ENCODE measurements at places on chromosomes 5 and 9. TPM values are rescaled to one million over a fixed set of nuclear protein-coding genes. Genes with fewer than 3 reads are reported as not detected.

GRCh38 chr9:137078701-137079400 is 1.5 kb downstream of the UAP1L1 start:
- no peak for DNase-seq

- no peak for DNase-seq
These were observed 769.6 kb upstream of the C9orf72 start for GRCh38 chr9:28342815-28343338.

GRCh38 chr5:6638236-6638635 is 5.0 kb downstream of the SRD5A1 start:
- no peak for DNase-seq

DNA sequence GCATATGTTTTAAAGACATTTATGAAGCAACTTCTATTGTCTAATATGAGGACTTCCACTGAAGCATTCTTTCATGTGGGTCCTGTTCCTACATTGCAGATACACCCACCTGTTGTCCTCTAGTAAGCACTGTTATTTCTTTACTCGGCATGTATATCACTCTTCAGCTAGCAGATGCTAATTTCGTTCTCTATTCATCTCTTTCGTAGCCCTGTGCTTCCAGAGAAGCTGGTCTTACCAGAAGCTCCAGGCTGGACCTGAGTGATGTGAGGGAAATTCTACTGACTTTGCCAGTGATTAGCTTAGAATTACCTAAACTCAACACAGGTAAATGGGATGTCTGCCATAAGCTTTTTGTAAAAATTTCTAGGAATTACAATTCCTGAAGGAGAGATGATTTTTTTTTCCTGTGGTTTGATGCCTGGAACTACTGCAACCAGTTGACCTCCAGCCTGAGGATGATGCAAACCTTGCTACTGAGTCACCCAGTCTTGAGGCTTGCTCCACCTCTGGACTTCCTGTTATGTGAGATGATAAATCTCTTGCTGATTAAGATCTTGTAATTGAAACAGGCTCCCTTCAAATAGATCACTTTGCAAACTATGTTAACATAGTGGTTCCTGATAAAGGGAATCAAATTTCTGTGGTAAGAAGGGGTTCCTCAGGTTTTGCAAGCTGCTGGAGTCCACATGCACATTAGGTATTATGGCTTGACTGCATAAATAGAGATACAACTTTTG is 52.2 kb upstream of the SPINK5 start:
- no peak for DNase-seq

DNA sequence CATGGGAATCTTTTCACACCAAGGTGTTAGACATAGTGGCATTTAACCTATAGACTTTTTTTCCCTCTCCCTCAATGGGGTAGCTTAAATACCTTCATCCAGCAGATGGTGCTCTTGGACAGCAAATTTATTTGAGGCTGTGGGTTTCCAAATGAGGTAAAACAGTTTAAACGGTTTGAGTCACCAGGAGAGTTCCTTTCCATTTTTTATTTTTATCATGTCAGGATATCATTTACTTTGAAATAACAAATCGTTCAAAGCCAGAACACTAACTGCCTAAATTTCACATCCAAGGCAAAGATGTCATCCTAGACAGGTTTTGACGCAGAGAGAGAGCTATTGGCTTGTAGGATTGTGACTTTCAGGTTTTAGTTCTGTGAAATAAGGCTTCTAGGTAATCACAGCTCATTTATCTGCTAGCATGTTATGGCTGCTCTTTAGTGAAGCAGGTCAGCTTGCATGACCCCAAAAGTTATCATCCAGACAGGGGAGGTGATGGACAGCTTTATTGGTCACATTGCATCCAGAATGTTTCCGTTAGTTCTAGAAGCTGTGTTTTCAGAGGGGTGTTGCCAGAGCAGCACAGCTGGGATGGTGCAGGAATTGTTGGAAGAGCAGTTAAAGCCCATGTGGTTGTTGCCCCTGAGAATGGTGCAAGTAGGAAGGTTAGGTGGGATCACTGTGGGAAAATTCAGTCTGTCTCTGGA is 69.8 kb downstream of the KDM4C start:
- no peak for DNase-seq

DNA sequence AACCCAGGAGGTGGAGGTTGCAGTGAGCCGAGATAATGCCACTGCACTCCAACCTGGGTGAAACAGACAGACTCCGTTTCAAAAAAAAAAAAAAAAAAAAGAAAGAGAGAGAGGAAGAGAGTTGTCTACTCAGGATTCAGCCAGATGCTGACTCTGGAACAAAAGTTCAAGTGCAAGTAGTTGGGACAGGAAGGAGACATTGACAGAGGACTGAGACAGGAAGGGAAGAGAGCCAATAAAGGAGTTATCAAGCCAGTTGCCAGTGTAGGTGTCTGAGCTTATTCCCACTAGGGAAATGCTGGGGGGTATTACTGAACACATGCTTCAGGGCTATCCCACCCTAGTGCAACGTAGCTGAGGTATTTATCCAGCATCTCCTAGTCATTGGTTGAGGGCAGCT is 147.7 kb upstream of the SLC1A3 start:
- DNase-seq, result no peak

- DNase-seq, result no peak
These were observed 307.1 kb downstream of the TLE1 start for GRCh38 chr9:81382281-81382680.

DNA sequence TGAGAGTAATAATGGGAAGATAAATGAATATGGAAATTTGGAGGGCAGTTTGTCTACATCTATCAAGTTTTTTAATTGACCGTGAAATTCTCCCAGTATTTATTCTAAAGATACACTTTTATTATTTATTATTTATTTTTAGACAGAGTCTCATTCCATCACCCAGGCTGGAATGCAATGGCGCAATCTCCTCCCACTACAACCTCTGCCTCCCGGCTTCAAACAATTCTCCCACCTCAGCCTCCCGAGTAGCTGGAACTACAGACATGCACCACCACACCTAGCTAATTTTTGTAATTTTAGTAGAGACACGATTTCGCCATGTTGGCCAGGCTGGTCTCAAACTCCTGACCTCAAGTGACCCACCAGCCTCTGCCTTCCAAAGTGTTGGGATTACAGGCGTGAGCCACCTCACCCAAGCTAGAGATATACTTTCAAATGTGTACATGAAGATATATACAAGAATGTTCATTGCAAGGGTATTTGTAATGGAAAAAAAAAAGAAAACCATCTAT is 97.7 kb upstream of the SLC12A2 start:
- DNase-seq, result no peak

- no peak for DNase-seq
These were observed 14.1 kb upstream of the SEMA5A start for GRCh38 chr5:9559965-9560364.

DNA sequence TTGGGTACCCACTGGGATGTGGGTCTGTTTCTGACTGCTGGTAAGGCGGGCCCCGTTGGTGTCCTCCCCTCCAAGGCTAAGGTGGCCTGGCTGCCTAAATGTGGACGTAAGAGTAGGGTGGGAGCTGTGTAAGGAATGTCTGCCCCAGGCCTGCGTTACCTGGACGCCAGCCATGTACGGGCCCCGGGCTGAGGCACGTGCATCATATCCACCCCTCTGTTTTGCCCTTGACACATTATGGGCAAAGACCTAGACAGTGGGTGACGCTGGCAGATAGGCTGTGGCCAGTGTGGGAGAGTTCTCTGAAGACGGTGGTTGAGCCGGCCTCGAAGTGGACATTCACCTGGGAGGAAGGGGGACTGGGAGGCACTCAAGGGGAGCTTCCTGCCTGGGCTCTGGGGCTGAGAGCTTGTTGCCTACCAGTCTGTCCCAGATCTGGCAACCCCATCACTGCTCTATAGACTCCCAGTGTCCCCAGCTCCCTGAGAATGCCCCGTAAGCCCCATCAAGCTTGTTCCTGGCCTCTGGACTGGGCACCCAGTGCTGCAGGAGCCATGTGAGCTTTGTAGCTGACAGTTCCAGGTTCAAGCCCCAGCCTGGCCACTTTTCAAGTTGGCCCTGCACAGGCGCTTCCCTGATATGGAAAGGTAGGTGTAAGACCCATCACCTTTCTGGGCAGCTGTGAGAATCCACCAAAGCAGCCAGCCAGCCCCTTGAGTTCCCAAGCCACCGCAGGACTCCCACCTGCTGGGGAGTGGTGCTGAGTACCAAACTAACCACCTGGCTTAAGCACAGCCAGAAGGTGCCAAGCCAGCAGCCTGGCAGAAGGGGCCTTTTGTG is 3.2 kb upstream of the PRR7 start:
- no peak for DNase-seq

DNA sequence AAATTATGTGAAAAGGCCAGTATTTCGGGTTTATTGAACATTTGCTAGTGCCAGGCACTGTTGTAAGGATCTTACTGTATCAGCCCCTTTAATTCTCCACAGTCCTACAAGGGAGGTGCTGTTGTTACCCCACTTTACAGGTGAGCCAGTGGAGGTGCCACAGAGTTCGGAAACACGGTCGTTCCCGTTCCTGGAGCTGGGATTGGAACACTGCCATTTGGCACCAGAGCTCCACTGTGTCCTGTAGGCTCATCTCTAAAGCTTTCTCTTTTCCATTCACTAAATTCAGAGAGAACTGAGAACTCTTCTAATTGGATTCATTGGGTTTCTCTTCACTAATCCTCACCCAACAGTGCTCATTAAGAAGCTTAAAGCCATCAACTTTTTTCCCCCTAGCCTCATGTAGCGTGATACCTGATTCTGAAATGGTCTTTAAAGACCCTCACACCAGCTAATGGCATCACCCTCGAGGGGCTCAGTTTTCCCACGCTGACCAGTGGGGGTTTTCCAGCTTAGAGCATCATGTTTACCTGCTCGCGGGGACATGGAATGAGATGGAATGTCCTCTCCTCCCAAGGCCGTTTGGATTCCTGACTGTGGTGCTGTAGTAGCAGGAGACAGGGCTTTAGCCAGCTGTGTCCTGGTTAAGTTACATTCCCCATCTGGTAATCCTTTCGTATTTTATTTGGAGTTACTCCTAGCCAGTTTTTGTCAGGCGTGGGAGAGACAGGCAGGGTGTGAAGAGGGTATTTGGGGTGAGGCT is 5.8 kb downstream of the ERGIC1 start:
- no peak for DNase-seq

GRCh38 chr9:76580188-76580587 is 121.2 kb downstream of the GCNT1 start:
- DNase-seq, result no peak

GRCh38 chr9:83444110-83444509 is 94.1 kb downstream of the FRMD3 start:
- DNase-seq, result no peak

- no peak for DNase-seq
These were observed 258.7 kb upstream of the ARRDC3 start for GRCh38 chr5:91641730-91642350.

DNA sequence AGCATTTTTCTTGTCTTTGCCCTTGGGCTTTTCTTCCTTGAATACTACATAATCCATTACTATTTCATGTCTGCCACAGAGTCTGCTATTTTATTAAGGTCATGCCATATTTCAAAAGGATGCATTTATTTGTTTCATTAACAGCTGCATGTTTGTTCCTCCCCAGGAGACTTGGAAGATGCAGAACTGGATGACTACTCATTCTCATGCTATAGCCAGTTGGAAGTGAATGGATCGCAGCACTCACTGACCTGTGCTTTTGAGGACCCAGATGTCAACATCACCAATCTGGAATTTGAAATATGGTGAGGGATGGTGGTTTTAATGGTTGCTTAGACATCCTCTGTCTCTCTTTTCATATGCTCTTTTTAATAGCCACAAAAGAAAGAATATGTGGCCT is 4.0 kb downstream of the IL7R start:
- no peak for DNase-seq

- no peak for DNase-seq
These were observed 113.2 kb downstream of the JAKMIP2 start for GRCh38 chr5:147669169-147669869.

- DNase-seq, result no peak
These were observed 75.4 kb downstream of the NFIB start for GRCh38 chr9:14238518-14238917.

DNA sequence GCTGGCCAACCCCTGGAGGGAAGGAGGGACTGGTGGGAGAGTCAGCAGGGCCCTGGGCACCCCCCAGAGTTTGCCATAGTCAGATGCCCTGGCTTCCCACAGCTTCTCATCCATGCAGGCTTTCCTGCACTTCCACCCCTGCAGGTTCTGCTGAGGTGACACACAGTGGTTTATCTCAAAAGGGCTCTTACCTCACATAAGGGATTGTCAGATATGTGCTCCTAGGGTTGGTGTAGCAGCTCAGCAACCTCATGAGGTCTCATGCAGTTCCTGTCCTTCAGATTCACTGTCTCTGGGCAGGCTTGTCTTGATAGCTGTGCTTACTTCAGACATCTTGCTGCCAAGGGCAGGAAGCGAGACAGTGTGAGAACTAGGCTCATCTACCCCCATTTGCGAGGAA is 143.4 kb downstream of the KDM4C start:
- no peak for DNase-seq

DNA sequence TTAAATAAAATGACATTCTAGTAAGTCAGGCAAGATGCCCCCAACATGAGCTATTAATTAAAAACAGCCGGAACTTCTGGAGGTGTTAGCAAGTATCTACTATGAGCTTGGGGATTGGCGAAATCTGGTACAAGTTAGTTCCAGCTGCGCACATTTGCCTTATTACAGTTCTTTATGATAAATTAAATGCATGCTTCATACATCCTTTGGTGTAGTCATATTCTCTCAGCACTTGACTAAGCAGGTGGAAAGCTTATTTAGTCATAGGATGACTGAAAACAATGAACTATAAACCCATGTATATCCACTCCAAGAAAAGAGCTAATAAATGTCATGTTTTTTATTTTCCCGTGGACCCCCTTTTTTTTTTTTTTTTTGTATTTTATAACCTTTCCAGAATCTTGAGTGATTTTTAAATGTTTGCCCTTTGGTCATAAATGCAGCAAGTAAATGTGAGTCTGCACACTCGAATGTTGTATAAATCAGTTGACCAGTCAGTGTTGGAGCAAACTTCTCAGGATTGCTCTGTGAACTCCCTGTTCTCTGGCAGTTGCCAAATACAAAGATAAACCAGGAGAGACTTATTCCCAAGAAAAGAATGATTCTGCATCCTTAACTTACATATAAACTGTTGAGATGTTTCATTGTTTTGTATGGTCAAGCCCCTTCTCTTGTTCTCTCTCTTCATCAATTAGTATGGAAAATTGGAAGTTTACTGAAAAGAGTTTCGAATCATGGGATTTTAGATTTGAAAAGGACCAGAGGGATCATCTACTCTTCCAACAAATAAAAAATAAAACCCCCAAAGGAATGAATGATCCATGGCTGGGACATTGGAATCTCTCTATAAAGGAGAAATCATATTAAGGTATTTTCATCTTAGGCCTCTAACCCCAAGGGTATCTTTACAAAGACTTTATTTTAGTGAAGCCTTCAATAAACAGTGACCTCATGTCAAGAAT is 38.3 kb downstream of the PIK3R1 start:
- no peak for DNase-seq

GRCh38 chr5:172807766-172808311 is 26.2 kb upstream of the ERGIC1 start:
- DNase-seq, result no peak

Gene ABLIM3
- not detected for total RNA-seq

Gene IL9
- not detected for total RNA-seq

Gene FRMD3
- 1.2 TPM for total RNA-seq

Gene C9
- not detected for total RNA-seq

Gene MARCOL
- not detected for total RNA-seq

Gene DBH
- not detected for total RNA-seq

Gene IGIP
- 6.9 TPM for total RNA-seq

Gene PCDHGA3
- 0.14 TPM for total RNA-seq

Gene GDF9
- 0.77 TPM for total RNA-seq
